ENCODE measurements at places on chromosomes 3 and 15. TPM values are rescaled to one million over a fixed set of nuclear protein-coding genes. Genes with fewer than 3 reads are reported as not detected.

The COL6A6 gene
- not detected for total RNA-seq

DNA sequence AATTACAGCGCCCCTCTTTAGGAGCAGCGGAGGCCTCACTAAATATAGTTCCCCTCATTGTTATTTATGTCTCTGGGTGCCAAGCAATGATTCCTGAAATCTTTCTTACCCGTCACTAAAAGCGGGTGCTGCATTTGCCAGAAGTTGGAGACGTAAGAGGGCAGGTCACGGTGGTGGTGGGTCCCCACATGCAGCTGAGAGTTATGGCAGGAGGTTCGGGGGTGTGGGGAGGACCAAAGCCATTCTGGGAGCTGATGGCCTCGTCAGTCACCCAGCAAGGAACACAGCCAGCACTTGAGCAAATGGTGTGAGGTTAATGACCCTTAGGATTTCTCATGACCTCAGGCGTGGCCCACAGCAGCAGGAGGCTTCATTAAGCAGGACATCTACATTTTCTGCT, 129.2 kb downstream of the RAB11A start:
- no peak for DNase-seq

- no peak for DNase-seq
Measured at GRCh38 chr3:126859415-126860246, 123.3 kb upstream of the PLXNA1 start.

- no peak for DNase-seq
Measured at GRCh38 chr3:8345398-8345797, 156.2 kb upstream of the LMCD1 start.

The AADACL2 gene
- not detected for total RNA-seq

The BTBD1 gene
- 77.6 TPM for total RNA-seq

- no peak for DNase-seq
Measured at GRCh38 chr3:47404955-47405790, 24.4 kb downstream of the PTPN23 start.

All from activated CD4-positive, alpha-beta T cell treated with anti-CD3 and anti-CD28 coated beads for 36 hours (primary cell).